Effector CD4-positive, alpha-beta T cell (primary cell): ENCODE measurements at places on chromosomes 12 and 14.

DNA sequence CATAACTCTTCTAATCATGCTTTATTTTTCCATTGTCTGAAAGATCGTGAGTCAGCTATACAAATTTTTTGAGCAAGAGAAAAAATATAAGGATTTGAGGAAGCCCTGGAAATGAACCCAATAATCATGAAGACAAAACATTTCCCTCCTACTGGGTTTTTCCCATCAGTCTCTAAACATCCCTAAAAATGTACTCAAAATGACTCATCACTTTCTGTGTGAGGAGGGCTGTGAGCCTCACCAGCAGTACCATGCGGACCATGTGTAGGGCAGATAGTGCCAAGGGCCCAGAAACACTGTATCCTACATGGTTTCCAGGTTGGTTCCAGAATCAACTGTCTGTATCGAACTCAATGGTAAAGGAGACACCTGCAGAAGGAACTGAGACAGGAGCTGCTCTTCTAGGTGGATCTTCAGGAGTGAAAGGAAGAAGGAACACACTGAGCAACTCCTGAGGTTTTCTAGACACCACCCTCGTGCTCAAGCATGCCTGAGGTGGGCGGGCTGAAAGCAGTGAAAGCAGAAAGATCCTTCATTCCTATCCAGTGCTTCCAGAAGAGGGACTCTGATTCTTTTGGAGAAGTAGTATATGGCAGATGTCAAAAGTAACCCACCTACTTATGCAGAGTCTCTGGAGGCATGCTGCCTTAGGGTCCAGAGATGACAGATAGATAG lies 48.6 kb upstream of the RHOJ start:
- no peak for DNase-seq

- DNase-seq, result no peak
These were observed 57.7 kb upstream of the DYNC1H1 start for GRCh38 chr14:101906645-101907044.

GRCh38 chr14:69657950-69658355 lies 46.6 kb downstream of the SUSD6 start:
- DNase-seq, result no peak

DNA sequence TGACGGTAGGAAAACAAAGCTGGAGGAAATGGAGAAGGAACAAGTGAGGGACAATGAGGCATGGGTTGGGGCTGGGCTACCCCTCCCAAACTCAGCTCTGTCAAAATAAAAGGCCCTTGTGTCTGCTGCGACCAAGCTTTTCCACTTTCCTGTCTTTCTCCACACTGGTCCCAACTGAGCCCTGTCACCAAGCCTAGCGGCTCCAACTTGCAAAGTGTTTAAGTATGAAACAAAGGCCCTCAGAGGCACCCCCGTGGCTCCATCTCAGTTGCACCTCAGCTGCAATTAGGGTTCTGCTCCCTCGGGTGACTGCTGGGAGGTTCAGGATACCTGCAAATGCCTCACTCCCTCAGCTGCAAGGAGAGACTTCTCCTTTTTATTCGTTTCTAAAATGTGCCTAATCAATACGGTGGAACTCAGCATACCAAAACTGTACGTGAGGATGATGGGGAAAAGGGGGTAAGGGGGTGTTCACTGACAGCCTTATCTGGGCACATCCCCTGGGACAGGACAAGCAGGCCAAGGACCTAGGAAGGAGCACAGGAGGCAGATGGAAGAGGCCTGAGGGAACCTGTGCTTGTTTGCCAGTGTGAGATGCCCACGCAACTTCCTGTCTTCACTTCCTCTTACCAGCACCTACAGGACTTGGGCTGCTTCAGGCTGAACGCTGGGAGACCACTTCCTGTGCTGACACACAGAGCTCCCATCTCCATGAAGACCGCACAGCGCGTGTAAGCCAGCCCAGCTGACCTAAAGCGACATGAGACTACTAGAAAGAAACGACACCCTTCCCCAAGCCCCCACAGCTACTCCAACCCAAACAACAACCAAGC lies 8.9 kb downstream of the VAMP1 start:
- peak; percentile 76 for DNase-seq

GRCh38 chr14:95663226-95663797 lies 22.9 kb upstream of the TCL1B start:
- no peak for DNase-seq

GRCh38 chr14:104227806-104228205 lies 89.4 kb downstream of the KIF26A start:
- no peak for DNase-seq

DNA sequence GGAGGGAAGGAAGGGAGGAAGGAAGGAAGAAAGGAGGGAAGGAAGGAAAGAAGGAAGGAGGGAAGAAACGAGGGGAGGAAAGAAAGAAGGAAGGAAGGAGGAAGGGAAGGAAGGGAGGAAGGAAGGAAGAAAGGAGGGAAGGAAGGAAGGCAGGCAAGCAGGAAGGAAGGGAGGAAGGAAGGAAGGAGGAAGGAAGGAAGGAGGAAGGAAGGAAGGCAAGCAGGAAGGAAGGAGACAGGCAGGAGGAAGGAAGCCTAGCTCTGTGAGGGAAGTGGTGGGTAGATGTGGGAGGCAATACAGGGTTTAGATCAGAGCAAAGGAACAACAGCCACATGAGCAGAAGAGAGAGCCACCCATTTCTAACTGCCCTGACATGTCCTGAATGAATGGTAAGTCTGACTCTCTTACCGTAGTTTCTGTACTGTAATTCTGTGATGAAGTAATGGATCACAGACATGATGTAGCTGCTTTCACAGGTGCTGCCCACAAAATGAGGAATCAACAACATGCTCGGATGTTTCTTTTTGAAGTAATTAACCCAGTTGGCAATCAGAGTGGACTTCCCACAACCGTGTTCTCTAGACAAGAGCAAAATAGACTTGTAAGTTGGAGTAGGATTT lies 24.4 kb upstream of the HSP90B1 start:
- DNase-seq, result no peak

DNA sequence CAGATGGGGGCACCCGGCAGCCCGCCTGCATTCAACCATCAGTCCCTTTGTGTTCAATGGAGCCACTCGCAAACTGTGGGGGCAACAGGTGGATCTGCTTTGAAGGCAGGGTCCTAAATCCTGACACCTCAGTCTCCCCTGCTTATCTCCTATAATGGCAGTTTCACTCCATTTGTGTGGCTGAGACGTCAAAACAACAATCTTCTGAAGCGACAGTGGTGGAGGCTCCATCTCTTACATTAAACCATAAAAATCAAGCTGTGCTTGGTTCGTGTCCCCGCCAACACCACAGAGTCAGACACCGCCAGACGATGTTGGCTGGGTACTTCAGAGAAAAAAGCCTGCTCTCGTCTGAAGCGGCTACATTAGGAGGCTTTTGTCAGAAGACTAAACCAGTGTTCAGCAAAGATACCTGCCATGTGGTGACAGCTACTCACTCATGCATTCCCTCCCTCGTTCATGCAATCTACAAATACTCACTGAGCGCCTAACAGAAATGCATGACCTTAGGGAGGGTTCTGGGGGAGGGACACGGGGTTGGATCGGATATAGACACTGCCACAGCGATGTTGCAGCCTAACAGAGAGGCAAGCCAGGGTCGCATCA lies 253.9 kb downstream of the FOXN3 start:
- DNase-seq, result no peak

DNA sequence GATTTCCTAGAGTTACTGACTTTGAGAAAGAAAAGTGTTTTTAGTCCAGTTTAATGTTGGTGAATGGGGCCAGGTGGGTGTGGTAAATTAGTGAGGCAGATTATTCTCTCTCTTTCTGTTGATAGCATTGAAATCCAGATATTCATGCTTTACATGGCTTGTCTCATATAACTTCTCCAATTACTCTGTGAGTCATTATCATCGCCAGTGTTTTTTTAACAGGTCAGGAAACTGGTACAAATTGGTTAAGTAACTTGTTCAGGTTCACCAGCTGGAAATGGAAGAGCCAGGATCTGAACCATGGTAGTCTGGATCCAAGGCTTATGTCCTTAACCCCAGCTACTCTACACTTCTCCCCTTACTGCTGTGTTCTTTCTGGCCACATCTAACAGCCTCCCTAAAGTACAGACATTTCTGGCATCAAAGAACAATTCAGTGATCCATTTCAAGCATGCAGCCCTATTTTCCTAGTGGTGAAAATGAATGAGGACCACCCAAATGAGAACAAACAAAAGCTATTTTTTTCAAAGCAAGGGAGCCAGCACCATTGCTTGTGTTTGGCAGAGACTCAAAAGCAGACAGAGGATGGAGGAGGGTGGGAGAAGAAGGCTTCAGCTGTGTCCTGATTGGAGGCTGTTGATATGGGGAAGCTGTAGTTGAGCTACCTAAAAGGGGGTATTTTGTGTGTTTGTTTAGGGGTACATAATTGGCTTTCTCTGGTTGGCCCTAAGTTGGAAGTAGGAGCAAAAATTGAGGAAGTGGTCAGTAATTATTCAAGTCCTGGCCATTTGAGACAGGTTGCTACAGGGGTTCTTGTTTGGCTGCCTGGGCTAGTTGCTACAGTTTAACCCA lies 1.7 kb downstream of the IRAK3 start:
- DNase-seq, result no peak

- DNase-seq, result no peak
These were observed 54.0 kb downstream of the GPATCH2L start for GRCh38 chr14:76205708-76206107.

DNA sequence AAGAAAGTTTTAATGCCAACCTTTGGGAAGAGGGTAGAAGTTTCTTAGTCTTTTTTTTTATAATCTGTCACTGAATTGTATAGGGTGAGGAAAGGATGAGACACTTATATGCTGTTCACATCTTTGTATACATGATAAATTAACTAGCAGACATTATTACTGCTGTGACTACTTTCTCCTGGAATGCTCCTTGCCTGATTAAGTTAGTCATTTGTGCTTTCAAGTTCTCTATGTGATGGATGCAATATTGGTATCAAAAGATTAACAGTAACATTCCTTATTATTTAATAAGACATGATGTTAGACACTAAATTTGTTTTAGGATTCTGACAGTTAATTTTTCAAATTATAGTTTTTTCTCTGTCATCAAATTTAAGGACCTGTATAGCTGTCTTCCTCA lies 223.4 kb upstream of the GARIN2 start:
- DNase-seq, result no peak

GRCh38 chr12:22169376-22169775 lies 123.4 kb downstream of the CMAS start:
- DNase-seq, result no peak
